Choroid plexus epithelial cell (primary cell): ENCODE measurements at places on chromosomes 7 and 10.

- peak; percentile 25 for DNase-seq
Measured at GRCh38 chr7:142375710-142376313, 118.0 kb upstream of the PRSS58 start.

- DNase-seq = peak; percentile 71
Measured at GRCh38 chr10:94042001-94042833, 48.5 kb downstream of the PLCE1 start.

DNA sequence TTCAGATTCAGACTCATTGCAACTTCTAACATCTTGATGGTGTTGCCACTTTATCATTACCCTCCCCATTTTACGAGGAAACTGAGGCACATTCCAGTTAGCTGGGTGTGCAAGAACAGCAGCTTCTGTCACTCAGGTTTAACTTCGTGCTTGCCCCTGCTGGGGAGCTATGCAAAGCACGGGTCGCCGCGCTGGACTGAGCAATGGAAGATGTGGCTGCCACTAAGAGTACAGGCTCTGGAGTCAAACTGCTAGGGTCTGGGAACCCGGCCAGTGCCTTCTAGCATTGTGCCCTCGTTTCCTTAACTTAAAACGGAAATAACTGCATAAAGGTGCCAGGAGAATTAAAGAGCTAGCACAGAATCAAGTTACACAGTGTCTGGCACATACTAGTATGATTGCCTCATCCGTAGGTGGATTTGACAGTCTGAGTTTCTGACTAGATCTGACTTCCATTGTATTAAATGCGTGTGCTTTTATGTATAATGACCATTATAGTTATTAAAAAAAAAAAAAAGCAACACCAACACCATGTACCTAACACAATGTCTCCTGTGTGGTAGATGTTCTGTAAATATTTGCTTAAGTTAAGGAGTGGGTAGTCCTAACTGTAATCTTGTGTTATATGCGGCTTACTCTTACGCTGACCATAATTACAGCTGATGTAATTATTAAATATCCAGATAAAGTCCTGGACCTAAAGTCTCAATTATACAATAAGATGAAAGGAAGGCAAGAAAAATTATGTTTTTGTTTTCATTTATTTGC is 842 bp downstream of the ZNF22 start:
- peak; percentile 82 for DNase-seq

- no peak for DNase-seq
Measured at GRCh38 chr7:157896774-157897555, 560.2 kb downstream of the DNAJB6 start.
